SK-N-SH treated with all-trans-retinoic acid at 6 μM for 48 hours (cell line): ENCODE measurements at places on chromosomes 6 and 20.

- no peak for ATAC-seq
Measured at GRCh38 chr20:15187612-15188011, 850.2 kb upstream of the FLRT3 start.

DNA sequence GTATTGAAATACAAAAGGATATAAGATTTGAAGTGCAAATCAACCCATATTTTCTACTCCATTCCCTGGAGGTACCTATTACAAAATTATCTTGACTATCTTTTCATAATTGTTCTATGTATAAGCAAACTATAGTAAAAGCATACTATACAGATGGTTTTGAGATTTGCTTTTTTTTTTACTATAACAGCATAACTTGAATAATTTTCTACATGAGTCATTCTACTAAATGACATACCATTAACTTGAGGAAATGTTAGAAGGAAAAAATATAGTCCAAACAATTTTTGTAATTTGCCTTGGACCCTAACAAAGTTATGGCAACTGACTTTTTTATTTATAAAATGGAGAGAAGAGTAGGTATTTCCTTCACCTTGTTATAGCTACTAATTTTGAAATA, 472.7 kb downstream of the PKHD1 start:
- no peak for ATAC-seq

GRCh38 chr6:158770533-158771330, 48.4 kb downstream of the EZR start:
- no peak for ATAC-seq

DNA sequence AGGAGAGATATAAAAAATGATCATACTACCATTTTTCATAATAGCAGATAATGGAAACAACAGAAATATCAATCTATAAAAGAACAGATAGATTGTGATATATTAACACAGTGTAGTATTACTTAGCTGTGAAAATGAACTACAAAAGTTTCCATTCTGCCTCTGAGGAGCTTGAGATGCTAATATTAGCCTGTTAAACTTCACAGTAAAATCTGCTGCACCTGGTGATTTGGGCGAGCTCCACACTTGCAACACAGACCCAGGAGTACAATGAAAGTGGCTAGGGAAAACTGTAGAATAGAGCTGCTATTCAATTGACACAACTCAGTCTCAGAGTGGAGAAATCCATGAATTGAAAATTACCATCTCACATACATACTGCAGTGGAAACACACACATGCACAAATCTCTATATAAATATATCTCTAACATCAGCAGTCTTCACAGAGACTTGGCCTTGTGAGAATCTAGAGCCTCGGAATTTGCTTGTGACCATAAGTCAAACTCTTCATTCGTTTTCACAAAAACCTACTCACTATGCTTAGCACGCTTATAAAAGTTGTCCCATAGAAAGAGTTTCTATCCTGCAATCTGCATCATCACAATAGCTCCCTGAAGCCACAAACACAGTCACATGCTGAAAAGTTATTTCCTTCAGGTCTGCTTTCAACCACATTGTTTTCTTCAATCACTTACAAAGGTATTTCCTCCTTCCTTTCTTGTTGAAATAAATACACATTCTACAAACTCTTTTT, 133.0 kb downstream of the PAK5 start:
- no peak for ATAC-seq

- ATAC-seq, result no peak
Measured at GRCh38 chr20:34996243-34997028, 40.8 kb downstream of the MYH7B start.

- ATAC-seq, result peak; percentile 59; the same call in 2 of the 3 replicates
Measured at GRCh38 chr6:153947808-153948447, 91.1 kb upstream of the OPRM1 start.

DNA sequence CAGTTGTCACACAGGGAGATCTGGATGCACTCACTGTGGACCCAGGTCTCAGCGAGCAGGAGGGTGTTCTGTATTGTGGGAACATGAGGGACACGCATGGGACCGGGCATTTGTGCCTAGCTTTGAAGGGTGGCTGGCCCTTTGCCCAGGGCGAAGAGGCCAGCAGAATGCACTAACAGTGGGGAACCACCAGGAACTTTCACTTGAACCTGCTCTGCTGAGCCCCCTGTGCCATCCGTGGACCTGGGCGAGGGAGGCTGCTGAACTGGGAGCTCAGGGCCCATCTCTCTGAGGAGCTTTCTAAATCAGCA, 1.2 kb upstream of the ULBP2 start:
- ATAC-seq, result no peak

GRCh38 chr6:150145830-150146229, 3.0 kb downstream of the PPP1R14C start:
- ATAC-seq, result no peak
